Tibial artery (tissue), 4 donors: ENCODE measurements at places on chromosomes 5 and 9.

GRCh38 chr5:113188436-113188835 is 211.8 kb downstream of the DCP2 start:
- no peak for DNase-seq

DNA sequence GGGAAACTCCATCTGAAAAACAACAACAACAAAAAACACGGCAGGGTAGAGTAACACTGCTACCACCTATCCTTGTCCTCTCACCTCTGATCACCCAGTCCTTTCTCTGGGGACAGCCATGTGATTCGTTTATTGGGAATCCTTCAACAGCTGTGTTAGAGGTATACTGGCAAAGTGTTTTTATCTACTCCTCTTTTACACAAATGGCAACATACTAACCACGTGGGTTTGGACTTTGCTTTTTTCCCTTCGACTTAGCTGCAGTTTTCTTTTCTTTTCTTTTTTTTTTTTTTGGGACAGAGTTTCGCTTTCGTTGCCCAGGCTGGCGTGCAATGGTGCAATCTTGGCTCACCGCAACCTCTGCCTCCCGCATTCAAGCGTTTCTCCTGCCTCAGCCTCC is 11.2 kb upstream of the SET start:
- DNase-seq, result no peak

- DNase-seq, result no peak
Measured at GRCh38 chr5:96562614-96563013, 99.6 kb upstream of the CAST start.

DNA sequence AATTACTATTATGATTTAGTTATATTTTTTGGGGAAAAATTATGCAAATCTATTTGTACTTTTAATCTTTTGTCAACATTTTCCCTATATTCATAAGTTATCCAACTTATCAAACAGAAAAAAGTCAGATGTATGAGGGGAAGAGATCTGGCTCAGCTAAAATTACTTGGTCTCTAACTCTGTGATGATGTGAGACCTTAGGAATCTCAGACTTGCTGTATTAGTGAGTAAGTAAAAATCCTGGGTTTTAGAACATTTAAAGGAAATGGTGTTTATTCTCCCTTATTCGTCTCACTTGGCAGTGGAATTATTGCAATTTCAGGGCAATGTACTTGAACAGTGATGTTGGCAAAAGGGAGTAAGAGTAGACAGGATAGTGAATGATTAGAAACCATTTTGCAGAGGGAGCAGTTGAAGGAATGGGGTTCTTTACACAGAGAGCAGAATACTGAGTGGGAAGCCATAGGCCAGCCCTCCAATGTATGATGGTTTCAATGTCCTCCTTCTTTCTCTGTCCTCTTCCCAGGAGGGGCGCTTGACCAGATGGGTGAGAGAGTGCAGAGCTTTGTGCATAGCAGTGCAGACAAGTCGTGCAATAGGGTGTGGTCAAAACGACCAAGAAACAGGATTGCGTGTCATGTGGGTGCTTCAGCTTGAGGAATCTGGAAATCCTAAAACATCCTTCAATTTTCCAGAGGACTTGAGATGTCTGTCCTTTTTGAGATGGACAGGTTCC is 91.7 kb downstream of the TENT4A start:
- DNase-seq, result no peak

- no peak for DNase-seq
Measured at GRCh38 chr9:117028103-117028858, 341.2 kb downstream of the TRIM32 start.

DNA sequence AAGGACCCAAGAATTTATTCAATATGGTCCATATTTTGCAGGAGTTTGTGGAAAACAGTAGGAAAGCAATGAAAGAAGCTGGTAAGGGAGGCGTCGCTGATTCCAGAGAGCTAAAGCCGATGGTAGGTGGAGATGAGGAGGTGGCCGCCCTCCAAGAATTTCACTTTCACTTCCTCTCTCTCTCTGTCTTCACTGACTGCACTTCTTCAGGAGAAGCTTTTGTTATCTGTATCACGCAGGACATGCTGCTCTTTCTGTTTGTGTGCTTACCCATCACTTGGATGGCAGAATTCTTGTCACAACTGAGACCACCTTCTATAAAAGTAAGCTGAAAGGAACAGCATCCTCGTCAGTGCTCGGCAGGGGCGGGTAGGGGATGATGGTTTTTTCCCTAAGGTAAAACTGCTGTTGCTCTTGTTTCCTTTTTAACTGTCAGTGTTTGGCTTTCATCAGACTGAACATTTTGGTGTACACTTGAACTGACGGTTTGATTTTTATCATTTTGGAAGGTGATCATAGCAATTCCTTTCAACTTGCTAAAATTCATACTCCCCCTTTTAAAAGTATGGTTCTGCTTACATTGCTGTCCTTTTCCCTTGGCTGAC is 62.4 kb upstream of the FSD1L start:
- peak; percentile 24 for DNase-seq

DNA sequence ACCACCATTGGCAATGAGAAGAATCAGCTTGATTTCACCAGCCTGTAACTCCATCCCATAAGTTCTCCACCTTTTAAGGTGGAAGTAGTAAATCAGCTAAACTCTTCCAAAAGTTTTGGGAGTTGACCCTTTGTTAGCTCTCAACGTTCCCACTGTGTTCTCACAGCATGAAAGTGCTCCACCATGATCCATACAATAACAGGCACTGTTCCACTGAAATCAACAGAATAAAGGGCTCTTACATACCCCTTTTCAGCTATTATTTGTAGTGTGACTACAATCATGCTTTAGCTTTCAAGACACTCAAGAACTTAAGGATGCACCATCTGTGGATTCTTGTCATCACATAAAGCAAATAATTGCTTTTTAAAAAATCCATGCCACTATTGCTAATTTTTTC is 81.6 kb downstream of the PPP2R2B start:
- no peak for DNase-seq

DNA sequence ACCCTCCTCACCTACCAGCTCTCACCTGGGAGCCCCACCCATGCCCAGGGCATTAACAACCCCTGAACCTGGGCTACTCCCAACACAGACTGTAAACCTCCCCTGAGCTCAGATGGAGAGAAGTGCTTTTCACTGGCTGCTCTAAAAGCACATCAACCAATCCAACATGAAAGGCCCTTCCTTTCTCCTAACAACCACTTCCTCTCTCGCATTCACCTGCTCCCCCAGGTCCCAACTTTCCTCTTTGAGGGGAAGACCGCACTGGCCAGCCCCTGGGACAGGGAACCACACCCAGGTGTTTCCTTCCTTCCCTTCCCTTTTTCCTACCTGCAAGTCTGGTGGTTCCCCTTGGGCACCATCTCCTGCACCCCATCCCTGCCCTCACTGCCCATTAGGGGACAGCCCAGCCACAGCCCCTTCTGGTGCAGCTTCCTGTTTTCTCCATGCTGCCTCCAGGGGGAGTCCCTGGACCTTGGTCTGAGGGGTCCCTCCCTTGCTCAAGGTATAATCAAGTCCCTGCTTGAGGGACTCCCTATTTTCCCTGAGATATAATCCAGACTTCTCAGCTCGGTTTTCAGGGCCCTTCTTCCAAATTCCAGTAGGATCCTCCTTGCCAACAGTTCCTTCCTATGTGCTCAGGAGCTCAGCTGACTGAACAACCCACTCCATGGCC is 30.5 kb upstream of the DAB2IP start:
- no peak for DNase-seq

DNA sequence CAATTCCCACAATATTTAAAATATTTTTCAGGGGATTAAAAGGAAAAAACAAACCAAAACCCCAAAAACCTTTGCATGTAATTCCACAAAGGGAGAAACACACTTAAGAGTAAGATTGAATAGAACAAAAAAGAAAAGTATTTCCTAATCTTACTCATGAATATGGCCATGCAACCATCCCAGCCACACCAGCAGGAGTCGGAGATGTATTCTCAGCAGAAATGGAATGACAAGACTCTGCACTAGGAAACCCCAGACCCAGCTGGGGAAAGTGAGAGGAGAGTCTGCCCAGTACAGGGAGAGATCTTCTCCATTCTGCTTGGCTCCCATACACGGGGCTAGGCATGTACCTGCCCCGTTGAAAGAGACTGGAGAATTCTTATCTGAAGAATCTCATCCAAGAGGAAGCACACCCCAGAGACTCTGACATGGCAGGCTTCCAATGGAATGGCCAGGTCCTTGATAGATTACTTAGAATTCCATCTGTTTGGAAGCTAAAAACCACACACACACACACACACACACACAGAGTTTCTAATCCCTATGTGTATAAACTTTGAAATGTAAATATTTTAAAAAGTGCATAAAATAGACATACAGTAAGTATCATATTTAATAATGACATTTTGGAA is 118.8 kb downstream of the GADD45G start:
- no peak for DNase-seq

GRCh38 chr9:19050637-19051591 is 1.7 kb downstream of the RRAGA start:
- DNase-seq, result no peak

- no peak for DNase-seq
Measured at GRCh38 chr9:29511680-29512079, 1938.4 kb upstream of the C9orf72 start.

DNA sequence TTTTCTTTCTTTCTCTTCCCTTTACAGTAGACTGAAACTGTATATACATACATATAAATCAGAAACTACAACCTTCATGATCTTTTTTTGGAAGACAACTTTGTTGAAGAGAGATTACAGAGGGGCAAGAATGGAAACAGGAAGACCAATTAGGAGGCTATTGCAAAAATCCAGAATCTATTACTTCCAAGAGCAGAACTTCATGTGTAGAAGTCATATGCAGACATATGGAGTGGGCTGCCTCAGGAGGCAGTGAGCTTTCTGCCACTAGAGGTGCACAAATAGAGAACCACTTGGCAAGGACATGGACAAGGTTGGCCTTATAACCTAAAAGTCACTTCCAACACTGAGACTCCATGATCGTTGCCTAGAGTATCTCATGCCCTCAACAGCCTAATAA is 157.8 kb upstream of the NR4A3 start:
- no peak for DNase-seq

GRCh38 chr9:11141357-11141756 is 528.6 kb upstream of the PTPRD start:
- no peak for DNase-seq
